ENCODE measurements at places on chromosomes 13 and 19.
A peak's percentile ranks its signal among the peaks of the same experiment; 100 is the strongest.

GRCh38 chr19:18385359-18385674 lies 641 bp upstream of the GDF15 start:
- DNase-seq, result no peak

DNA sequence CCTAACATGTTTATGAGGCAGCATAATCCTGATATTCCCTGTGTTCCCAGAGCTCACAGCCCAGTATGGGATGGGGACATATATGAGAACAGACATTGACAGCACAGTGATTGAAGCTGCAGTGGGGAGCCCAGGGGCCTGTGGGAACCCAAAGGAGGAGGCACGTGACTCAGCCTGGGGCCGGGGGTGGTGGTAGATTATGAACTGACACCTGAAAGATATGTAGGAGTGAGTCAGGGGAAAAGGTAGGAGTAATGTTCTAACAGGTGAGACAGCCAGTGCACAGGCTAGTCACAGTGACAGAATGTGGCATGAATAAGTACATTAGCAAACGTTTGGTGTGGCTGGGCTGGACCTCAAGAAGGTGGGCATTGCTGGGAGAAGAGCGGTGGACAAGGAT lies 29.0 kb downstream of the CKM start:
- peak; percentile 68 for DNase-seq

DNA sequence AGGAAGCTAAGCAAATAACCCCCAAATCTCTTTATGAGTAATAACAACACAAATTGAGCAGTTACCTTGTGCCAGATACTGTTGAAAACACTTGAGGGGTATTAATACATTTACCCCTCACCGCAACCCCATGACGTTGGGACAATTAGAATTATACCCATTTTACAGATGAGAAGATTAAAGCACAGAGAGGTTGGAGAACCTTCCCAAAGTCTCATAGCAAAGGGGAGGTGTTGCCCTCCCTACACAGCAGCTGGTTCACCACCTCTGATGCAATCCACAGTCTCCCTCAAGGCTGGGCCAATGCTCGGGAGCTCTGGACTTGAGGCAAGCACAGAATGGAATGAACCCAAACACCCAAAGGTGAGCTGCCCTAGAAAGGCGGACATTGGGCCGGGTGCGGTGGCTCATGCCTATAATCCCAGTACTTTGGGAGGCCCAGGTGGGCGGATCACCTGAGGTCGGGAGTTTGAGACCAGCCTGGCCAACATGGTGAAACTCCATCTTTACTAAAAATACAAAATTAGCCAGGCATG lies 3.9 kb upstream of the CCNE1 start:
- no peak for DNase-seq

- DNase-seq, result no peak
Observed at GRCh38 chr13:36533806-36534205, 101.5 kb downstream of the CCNA1 start.

DNA sequence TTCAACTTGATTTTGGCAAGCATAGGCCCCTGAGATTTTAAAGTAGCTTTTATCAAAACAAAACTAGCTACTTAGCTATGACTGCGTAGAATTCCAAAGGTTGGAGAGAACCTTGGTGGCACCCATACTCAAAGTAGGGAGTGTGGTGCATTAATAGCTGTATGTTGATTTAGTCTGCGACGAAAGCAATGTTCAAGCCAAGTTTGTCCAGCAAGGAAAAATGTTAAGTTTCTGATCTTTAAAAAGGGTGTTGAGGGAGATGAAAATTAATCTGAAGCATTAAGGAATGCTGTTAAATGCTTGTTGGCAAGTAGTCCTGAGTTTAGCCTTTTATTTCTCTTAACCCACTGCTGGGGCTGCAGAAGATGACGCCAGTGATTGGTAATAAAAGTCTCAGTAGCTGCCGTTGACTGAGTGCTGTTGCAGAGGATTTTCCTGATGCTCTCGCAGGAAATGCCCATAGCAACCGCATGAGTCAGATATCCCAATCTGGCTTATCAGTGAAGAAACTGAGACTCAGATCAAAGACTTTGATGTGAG lies 75.9 kb upstream of the RNF113B start:
- no peak for DNase-seq

DNA sequence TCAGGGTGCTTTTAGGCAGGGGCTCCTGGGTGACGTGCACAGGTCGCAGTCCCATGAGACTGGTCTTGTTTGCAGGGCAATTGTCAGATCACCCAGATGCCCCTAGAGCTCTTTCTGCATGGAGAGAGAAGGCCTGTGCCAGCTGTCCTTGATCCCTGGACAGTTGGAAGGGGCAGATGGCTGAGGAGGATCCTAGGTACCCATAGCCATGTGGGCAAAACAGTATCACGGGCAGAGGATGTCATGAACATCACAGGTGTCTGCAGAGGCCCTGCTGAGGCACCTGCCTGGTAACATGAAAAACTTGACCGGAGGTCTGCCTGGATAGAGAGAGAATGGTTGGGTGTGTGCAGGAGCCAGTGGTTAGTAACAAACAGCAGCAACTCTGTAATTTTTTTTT lies 99.3 kb downstream of the ZNF536 start:
- DNase-seq, result no peak

Measured in head of caudate nucleus (tissue), 42 donors.